ENCODE measurements at places on chromosomes 11 and 22.

- DNase-seq = no peak
These were observed 78.3 kb downstream of the EMSY start for GRCh38 chr11:76523147-76523546.

GRCh38 chr11:85628771-85629341 is 463 bp downstream of the TMEM126B start:
- DNase-seq = peak; percentile 23

- DNase-seq = no peak
These were observed 16.5 kb downstream of the MIF start for GRCh38 chr22:23910496-23911190.

GRCh38 chr11:71076525-71077304 is 175.7 kb downstream of the SHANK2 start:
- no peak for DNase-seq

DNA sequence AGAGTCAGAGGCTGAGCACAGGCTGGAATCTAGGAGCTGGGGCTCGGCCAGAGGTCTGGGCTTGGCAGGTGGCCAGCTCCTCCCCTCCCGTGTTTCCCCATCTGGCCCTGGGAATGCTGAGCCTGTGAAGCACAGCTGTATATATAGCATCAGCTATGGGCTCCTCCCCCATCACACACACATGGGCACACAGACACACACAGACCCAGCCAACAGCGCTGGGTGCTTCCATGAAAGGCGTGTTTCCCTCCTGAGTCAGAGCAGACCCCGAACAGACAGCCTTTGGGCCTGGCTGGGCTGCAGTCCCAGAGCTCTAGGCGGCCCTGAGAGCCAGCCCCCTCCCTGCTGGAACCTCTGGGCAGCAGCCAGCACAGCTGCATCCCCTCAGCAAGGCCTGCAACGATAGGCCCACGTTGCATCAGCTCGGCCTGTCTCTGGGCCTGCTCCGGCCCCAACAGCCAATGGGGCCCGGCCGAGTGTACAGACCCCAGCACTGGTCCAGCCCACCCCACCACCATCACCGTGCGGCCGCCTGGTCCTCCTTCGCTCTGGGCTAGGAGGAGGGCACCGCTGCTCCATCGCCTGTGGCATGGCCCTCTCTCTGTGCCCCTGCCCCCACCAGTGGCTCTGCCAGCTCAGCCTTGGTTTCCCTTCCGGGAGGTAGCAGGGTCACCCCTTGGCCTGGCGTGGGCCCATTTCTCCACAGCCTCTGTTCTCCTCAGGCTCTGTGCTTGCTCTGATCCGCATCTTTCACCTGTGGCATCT is 7.6 kb upstream of the SERPINH1 start:
- peak; percentile 97 for DNase-seq

- no peak for DNase-seq
These were observed 17.0 kb downstream of the CASP12 start for GRCh38 chr11:104881117-104881794.

DNA sequence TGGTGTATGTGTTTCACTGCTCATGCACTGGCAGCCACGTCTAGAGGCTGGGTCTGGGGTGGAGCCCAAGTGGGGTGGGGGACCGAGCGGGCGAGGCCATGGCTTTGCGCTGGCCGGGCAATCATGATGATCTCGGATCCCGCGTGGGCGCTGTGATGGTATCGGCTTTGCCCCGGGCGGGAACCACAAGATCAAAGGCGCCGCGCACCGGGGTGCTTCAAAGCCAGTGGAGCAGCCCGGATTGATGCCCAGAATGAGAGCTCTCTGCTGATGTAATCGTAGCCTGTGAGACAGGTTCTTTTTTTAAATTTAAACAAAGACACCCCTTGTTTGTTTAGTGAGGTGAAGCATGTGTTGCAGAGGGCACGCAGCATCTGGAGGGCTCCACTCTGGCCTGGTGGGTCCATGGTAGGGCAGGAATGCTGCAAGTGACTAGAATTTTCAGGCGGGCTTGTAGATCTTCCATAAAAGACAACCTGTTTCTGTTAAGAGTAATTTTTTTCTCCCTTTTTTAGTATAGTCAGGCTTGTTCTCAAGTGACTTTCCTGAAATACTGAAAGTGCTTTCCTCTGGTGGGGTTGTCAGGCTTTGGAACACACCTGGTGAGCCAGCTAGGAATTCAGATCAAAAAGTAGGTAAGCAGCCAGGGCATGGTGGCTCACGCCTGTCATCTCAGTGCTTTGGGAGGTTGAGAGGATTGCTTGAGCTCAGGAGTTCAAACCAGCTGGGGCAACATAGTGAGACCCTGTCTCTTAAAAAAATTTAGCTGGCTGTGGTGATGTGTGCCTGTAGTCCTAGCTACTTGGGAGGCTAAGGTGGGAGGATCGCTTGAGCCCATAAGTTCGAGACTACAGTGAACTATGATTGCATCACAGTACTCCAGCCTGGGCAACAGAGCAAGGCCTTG is 40.7 kb downstream of the ZNRF3 start:
- no peak for DNase-seq

GRCh38 chr22:31945971-31946680 is 1.8 kb downstream of the YWHAH start:
- no peak for DNase-seq

GRCh38 chr11:109320595-109320994 is 101.4 kb upstream of the C11orf87 start:
- DNase-seq = peak; percentile 91

DNA sequence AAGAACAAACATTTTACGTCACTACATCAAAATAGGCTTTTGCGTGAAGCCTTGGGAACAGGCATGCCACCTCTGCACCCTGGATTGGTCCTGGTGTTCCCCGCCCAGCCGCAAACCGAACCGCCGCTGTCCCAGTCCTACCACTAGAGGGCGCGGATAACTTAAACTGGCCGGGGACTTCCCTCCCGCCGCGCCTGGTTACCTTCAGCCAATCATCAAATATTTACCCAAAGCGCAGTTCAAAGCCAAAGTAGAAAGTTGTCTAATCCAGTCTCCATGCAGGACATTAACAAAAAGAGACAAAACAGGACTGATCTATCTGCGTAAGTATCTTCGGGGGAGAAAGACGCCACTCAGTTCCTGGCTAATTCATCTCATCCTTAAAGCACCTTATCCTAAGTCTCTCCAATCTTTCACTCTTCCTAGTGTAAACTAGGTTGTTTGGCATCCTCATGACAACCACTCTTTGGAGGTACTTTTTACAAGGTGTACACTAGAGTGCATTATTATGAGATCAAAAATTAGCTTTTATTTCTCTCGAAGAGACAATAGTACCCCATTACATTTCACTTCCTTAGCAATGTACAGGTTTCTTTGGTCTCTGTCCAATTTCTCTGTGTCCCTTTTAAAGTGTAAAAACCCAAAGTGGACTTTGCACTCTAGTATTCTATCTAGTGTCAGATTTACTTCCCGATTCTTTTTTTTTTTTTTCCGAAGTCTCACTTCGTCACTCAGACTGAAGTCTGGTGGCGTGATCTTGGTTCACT is 3.9 kb upstream of the CRY2 start:
- peak; percentile 82 for DNase-seq

- DNase-seq = no peak
These were observed 1205.4 kb downstream of the TBC1D22A start for GRCh38 chr22:47967831-47968230.

DNA sequence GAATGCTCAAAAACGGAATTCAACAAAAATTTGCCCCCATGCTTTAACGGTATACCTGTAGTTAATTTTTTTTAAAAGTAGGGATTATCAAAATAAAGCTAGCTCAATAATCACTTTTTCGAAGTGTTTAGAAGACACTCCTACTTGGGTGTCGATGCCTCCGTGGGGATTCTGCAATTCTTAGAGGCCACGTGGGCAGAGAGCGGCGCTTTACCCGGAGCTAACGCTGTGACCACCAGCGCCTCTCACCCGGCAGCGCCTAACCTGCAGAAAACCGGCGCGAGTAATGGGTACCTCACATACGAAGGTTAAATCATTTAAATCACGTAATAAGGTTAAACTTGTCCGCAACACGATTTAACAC is 583 bp downstream of the TAF1D start:
- DNase-seq = peak; percentile 64

- DNase-seq = no peak
These were observed 3.1 kb upstream of the MYEOV start for GRCh38 chr11:69290806-69291205.

- DNase-seq = no peak
These were observed 1.4 kb downstream of the TTC12 start for GRCh38 chr11:113315811-113316210.

- peak; percentile 44 for DNase-seq
These were observed 953 bp upstream of the PACS1 start for GRCh38 chr11:66068923-66069714.

GRCh38 chr11:43574949-43575912 is 105.3 kb upstream of the HSD17B12 start:
- no peak for DNase-seq

GRCh38 chr11:80515097-80515496 is 1074.3 kb upstream of the TENM4 start:
- DNase-seq = no peak

GRCh38 chr11:29162491-29162890 is 854.3 kb downstream of the KCNA4 start:
- DNase-seq = no peak

DNA sequence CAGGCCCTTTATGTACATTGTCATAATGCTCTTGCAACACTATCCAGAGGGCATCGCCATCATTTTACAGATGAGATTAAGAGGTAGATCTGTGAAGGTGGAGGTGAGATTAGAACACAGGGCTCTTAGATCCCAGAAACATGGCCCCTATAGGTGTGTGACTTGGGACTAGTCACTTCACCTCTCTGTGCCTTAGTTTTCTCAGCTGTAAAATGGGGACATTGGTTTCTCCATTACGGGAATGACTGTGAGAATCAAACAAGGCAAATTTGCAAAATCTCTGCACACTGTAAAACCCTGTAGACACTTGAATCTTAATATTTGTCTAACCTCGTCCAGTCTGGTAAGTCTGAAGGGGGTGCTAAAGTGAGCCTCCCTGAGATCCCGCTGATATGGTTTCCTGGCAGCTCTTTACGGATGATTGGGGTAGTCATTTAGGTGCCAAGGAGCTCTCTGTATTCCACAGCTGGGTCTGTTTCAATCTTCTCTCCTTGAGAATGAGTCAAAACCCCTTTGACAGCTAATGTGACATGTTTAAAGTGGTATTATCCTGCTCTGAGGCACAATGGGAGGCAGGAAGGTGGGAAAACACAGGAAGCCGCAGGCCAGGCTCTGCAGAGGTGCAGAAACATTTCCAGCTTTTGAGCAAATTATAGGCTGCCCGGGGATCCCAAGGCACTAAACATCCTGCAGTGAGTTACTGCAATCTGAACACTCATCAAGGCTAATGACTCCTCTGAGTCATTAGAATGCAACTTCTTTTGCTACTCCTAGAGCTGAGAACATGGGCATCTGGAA is 140.8 kb downstream of the CCDC81 start:
- DNase-seq = peak; percentile 99

GRCh38 chr22:21762712-21763581 is 27.4 kb upstream of the YPEL1 start:
- DNase-seq = no peak

DNA sequence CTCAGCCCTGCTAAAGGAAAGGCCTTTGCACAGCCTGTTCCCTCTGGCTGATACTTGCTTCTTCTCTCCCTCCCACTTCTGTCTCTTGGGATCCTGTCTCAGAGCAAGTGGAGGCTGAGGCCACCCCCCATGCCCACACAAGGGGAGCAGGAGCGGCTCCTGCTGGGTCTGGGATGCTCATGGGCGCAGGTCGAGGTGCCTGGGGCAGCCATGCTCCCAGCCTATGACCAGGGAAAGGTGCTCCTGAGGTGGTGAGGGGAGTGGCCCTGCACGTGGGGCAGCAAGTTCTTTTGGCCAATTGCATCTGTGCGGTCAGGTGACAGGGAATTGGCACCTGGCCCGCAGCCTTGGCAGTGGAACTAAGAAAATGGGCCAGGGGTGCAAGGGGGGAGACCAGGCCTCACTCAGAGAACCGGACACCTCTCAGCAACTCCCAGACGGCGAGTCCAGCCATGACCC is 1.5 kb downstream of the MAPK11 start:
- no peak for DNase-seq

- no peak for DNase-seq
These were observed 26.8 kb downstream of the TENM4 start for GRCh38 chr11:79414041-79414440.

DNA sequence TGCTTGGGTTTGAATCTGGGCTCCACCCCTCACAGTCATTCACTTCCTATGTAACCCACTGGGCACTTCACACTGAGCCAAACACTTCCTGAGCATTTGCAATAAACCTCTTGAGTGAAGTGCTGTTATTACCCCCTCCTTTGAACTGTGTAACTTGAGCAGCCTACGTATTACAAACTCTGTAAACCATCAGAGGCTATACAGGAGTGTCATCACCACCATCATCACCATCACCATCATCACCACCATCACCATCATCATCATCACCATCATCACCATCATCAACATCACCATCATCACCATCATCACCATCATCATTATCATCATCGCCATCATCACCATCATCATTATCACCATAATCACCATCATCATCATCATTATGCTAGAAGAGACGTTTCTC is 18.4 kb downstream of the RTL6 start:
- peak; percentile 8 for DNase-seq

DNA sequence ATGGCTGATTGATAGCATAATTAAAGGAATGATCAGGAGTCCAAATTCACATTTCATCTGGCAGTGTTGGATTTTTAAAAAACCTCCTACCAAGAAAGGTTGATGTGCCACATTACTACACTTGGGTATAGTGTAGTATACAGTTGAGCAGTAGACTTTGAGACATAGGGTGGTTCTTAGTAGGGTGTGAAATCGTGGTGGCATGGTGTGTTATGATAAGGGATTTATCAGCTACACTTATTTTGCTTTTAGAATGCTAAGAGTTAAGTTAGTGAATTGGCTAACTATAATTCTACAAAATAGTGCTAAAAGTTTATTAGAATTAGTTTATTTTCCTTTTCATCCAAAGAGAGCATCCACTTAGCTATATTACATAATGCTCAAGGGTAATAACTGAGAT is 13.1 kb downstream of the TBCEL start:
- DNase-seq = no peak

GRCh38 chr11:72328366-72329224 is 84.6 kb upstream of the PHOX2A start:
- no peak for DNase-seq
